ENCODE measurements at places on chromosomes 1 and 21.

GRCh38 chr21:41199588-41199987 is 31.6 kb downstream of the BACE2 start:
- no peak for DNase-seq

GRCh38 chr1:231969076-231969475 is 342.5 kb downstream of the DISC1 start:
- no peak for DNase-seq

GRCh38 chr1:223023863-223024262 is 119.2 kb downstream of the TLR5 start:
- no peak for DNase-seq

GRCh38 chr1:98662356-98662670 is 792 bp downstream of the SNX7 start:
- no peak for DNase-seq

- DNase-seq, result no peak
Measured at GRCh38 chr1:85450832-85451231, 14.1 kb downstream of the DDAH1 start.

DNA sequence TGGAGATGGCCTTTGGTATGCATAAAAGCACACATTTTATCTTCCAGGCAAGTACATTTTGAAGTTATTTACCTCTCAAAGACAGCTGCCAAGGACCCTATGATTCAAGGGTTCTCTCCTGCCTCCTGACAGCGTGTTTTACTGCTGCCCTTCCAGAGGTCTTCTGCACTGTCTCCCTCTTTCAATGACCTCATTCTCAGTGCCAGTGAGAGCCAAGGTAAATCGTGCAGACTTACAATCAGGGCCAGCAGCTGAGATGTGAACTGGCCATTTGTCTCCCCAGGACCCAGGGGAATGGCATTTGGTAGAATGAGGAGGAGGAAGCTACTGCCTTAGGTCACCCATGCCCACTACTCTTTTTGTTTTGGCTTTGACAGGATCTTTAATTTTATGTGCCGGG is 84.2 kb upstream of the FGGY start:
- no peak for DNase-seq

GRCh38 chr21:33211732-33212131 is 18.0 kb upstream of the IFNAR2 start:
- DNase-seq, result no peak

GRCh38 chr1:199948587-199949280 is 78.8 kb upstream of the NR5A2 start:
- DNase-seq, result no peak

GRCh38 chr1:157145076-157145475 is 6.9 kb upstream of the ETV3 start:
- DNase-seq, result no peak

GRCh38 chr1:173304529-173305227 is 97.5 kb upstream of the TNFSF4 start:
- no peak for DNase-seq

- no peak for DNase-seq
Measured at GRCh38 chr1:30411206-30411605, 312.2 kb downstream of the MATN1 start.

GRCh38 chr1:77642196-77642595 is 40.3 kb downstream of the ZZZ3 start:
- no peak for DNase-seq

DNA sequence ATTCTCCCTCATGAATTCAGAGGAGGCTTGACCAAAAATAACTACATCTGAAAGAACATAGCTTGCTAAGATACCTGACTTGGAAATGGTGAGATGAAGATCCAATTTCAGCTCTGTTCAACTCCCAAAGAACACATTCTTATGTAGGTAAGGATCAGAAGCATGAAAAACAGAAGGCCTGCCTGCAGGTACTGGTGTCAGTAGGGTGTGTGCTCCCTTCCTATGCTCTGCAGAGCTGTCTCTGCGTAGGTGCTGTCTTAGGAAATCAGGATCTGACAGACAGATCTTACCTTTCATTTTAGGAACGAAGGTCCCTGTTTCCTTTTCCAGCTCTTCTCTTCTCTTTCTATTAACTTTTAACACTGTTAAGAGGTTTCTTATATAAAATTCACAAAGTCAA is 5.6 kb upstream of the OR6K2 start:
- DNase-seq, result no peak

- DNase-seq, result no peak
Measured at GRCh38 chr1:165501970-165502348, 41.8 kb upstream of the LRRC52 start.

GRCh38 chr1:30886710-30887428 is 21.7 kb downstream of the SDC3 start:
- no peak for DNase-seq

GRCh38 chr1:231678011-231678432 is 51.4 kb downstream of the DISC1 start:
- DNase-seq, result no peak

DNA sequence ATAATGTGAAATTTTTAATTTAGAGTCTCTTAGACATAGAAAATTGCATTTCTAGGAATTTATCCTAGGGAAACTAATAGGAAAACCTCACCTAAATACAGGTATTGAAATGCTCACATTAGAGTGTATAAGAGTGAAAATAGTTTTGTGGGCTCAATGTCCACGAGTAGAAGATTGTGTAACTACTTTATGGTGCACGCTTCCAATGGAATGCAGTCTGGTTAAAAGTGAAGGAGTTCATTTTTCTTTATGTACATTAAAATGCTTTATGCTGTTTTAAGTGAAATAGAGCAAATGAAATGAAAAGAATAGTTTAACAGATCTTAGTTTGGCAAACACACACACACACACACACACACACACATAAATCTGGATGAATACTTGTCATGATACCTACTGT is 278.2 kb downstream of the USP25 start:
- DNase-seq, result no peak

DNA sequence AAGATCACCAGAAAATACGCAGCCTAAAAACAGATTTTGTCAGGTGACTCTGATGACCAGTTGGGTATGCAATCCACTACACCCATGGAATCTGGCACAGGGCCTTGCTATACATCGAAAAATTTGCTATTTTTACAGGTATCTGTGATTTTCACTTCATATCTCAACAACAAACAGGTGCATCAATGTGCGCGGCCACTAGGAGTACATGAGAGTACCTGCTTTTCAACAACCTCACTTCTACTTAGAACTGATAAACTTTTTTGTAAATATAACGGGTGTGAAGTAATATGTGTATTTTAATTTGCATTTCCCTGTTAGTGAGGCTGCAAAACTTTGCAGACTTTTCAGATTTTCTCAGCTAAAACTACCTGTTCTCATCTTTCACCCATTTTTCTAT is 80.8 kb downstream of the SLC45A1 start:
- DNase-seq, result no peak

DNA sequence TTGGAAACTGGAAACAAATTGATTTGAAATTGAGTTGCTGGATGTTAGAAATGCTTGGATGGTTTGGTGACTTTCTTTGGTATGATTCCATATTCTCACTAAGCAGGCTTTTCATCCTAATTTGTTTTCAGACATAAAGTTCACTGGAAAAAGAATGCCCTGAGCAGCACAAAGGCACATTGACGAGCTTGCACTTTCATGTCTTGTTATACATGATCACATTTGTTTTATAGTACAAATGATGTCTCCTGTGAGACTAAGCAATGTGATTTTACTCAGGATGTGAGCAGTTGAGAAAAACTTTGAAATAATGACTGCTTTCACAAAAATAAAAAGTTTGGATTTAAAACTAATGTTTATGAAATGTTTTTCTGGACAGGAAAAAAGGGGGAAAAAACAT is 63.6 kb downstream of the KCNT2 start:
- DNase-seq, result no peak

- DNase-seq, result no peak
Measured at GRCh38 chr1:209160230-209160629, 423.3 kb upstream of the CAMK1G start.
